G401 (cell line): ENCODE measurements at places on chromosomes 2 and 18. TPM values are rescaled to one million over a fixed set of nuclear protein-coding genes. Genes with fewer than 3 reads are reported as not detected.

CRYGC gene
- total RNA-seq, result 7.2 and 9.0 TPM in 2 replicates

CROCC2 gene
- not detected in 2 replicates for total RNA-seq

GATA6 gene
- 0.31 and 2.6 TPM in 2 replicates for total RNA-seq

TDRD15 gene
- total RNA-seq, result not detected in 2 replicates

DNA sequence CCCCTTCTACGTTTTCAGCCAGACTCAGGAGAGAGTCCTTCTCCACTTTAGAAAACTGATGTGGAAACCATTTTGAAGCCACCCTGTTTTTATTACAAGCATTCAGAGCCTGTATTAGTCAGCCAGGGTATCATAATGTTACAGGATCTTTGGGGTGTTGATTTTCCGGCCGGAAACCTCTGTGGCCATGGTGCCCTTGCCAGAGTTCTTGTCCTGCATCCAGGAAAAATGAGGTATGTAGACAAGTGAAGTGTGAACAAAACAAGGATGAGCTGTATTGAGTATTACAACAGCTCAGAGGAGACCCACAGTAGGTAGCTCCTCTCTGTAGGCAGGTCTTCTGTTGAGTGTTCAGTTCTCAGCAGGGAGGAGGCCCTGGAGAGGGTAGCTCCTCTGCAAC is 241.0 kb upstream of the COPS8 start:
- no peak for DNase-seq

DNA sequence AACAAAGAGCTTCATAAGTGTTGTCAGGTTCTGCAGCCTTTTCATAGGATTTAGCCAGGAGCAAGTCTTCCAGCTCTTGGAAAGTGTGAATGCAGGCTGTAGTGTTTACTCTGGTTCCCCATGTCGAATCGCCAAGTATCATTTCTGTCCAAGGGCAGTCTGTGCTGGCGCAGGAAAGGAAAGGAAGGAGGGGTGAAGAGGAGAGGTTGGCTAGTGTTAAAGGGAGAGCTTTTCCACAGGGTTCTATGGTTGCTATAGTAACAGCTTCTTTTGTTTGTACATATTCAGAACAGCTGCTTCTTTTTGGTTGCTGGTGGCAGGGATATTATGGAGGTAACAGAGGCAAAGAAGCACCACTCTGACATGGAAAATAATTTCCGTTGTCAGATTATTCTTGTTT is 69.9 kb downstream of the KCNH7 start:
- peak; percentile 11 for DNase-seq

- DNase-seq, result no peak
Measured at GRCh38 chr2:5227062-5227699, 465.0 kb upstream of the SOX11 start.

DNA sequence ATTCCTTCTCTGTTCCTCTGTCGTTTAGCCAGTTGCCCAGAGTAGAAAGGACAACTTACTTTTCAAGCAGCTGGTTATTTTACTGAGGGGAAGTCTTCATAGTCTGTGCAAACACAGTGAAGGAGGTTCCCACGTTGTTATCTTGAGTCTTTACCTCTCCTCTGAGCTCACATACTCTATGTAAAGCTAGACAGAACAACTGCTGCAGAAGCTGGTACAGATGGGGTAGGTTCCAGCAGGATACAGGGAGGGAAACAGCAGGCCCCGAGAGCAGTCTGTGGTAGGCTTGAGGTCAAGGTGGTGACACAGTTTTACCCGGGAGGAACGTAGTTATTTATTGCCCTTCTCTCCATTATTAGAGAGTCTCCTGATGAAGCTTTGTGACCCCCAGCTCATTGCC is 93.4 kb upstream of the LDLRAD4 start:
- no peak for DNase-seq

DNA sequence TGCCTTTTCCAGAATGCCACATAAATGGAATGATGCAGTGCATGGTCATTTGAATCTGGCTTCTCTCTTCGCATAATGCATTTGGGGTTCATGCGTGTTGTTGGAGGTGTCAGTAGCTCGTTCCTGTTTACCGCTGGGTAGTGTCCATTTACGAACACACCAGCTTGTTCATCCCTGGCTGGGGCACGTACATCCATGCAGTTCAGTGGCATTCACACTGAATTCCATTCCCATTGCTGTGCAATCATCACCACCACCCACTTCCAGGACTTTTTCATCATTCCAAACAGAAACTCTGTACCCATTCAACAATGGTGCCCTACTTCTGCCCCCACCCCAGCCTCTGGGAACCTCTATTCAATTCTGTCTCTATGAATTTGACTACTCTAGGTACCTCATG is 14.7 kb upstream of the CIDEA start:
- no peak for DNase-seq

GRCh38 chr18:72411261-72411660 is 132.9 kb downstream of the CBLN2 start:
- no peak for DNase-seq

DNA sequence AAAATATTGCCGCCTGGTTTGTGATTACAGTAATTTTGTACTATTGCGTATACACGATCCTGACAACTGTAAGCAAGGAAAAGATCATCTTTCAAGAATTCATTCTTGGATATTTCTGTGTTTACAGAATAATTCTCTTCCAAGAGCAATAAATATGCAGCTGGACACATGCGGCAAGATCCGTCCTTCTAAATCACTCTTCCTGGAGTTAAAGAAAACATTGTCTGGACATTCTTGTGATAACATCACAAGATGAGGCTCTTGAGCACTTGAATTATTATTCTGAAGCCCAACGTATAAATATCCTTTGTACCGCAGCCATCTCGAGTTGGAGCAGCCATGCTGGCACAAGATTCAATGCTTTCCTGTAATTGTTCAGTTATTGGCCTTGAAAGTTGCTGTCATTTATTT is 9.9 kb downstream of the FHL2 start:
- DNase-seq, result no peak

DNA sequence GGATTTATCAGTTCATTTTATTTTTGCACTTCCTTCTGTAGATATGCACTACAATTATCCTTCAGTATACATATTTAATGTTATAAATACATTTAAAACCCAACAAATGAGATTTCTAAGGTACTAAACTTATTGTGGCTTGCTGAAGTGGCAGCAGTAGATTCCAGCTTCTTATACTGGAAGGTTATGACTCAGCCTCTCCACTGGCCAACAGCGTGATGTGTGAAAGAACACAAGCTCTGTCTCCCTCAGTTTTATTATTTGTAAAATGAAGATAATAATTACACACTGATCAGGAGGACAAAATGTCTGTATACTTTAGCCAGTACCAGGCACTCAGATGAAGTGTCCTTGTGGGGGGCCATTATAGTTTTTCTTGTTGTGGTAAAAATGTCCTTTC is 1147.1 kb downstream of the CNTNAP5 start:
- DNase-seq, result no peak

DNA sequence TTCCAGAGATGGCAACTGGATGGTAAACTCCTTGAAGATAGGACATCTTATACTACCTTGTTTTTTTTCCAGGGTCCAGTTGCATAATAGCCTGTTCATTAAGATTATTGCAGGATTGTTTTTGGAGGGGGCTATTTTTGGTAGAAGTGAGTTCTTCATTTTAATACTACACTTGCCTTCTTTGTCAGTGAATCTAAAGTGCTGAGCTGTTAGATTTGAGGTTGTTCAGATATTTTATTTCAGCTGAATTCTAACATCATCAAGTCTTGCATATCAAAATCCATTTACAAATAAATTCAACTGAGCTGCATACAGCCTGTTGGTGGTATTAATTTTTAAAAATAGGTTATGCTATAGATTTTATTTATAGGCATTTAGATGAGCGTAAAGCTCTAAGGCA is 72.1 kb downstream of the PLCL1 start:
- DNase-seq, result no peak

- DNase-seq, result no peak
Measured at GRCh38 chr2:96940980-96941775, 45.2 kb downstream of the FAM178B start.

DNA sequence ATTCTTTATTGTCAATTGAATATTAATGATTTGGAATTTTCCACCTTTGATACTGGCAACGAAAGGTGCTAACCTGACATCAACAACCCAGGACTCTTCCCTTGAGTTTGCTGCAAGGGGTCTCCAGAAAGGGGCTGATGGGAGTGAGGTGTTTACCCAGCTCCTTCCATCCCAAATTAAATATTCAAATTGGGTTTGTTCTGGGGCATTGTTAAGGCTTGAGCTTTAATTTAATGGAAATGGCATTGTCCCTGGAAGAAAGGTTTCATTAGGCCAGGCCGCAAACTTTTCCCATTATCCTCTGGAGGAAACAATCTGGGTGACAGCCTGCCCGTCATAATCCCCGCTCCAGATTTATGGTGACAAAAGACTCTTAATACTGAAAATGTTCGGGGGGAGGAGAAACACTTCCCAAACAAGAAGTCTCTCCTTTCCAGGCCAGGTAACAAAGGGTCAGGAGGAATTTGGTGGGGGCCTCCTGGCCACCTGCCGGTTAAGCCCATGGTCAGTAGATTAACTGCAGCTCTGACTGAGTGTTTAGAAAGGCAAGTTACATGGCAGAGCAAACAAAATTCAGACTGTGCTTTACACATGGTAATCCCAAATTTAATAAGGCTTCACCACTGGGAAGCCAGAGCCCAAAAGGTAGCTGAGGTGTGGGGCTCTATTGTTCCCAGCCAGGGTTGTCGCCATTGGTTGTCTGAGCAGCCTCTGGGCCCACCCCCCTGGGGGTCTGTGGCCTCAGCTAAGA is 151.4 kb upstream of the SIX3 start:
- DNase-seq, result no peak
